ENCODE measurements at places on chromosomes 7 and 10. TPM values are rescaled to one million over a fixed set of nuclear protein-coding genes. Genes with fewer than 3 reads are reported as not detected.

- DNase-seq: no peak
Observed at GRCh38 chr7:139871820-139872219, 42.8 kb downstream of the TBXAS1 start.

DNA sequence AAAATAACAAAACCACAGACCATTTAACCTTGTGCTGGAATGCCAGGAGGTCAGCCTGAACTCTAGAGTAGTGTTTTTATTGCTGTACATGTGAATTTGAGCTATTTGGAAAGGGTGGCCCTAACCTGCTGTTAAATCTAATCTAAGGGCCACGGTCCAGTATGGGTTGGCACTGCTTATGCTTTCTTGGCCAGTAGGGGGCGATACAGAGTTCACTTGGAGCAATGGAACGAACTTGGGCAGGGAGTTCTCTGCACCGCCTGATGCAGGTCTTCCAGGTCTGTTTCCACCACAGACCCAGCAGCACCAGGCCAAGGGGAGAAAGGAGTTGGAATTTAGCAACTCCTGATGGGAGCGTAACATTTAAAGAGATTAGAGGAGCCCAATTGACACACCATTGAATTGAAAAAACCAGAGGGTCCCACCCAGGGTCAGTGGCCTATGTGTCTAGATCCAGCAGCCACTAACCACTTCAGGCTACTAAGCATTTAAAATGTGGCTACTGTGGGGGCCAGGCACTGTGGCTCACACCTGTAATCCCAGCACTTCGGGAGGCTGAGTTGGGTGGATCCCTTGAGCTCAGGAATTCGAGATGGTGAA is 75.7 kb upstream of the EFCAB10 start:
- no peak for DNase-seq

The EBLN1 gene
- not detected for total RNA-seq

DNA sequence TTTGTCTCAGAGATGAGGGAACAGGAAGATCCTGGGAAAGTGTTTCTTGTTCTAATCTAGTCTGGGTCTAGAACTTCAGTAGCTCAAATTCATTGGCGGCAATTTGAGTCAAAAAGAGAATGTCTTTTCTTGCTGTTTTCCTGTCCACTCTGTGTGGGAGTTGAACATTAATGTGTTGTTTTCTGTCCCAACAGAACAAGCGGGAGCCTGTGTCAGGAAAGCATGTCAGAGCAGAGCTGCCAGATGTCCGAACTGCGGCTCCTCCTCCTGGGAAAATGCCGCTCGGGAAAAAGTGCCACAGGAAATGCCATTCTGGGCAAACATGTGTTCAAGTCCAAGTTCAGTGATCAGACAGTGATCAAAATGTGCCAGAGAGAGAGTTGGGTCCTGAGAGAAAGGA is 16.0 kb downstream of the GIMAP8 start:
- no peak for DNase-seq

DNA sequence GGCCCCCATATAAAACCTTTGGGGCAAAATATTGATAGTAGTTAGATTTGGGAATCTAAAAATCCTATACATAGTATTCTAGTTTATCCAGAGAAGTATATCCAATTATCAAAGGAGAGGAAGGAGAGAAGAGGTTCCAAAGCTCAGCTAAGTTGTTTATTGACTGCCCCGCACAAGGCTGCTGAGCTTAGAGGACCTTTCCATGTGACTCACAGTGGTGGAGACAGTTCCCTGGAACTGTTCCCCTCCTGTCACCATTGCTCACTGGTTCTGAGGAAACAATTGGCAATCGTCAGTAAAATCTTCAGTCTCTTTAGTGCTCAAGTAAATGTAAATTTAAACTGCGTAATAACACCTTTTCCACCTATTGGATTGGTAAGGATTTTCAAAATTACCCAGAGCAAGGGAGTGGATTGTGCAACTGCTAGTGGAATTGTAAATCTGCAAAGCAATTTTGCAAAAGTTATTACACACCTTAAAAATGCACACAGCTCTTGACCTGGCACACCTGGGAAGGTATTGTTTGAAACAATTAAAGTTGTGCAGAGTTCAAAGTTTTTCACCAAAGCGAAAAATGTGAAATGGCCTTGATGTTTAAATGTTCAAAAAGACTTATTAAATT is 63.1 kb downstream of the EEPD1 start:
- no peak for DNase-seq

- peak; percentile 64 for DNase-seq
Observed at GRCh38 chr10:110163192-110163773, 44.1 kb upstream of the MXI1 start.

DNA sequence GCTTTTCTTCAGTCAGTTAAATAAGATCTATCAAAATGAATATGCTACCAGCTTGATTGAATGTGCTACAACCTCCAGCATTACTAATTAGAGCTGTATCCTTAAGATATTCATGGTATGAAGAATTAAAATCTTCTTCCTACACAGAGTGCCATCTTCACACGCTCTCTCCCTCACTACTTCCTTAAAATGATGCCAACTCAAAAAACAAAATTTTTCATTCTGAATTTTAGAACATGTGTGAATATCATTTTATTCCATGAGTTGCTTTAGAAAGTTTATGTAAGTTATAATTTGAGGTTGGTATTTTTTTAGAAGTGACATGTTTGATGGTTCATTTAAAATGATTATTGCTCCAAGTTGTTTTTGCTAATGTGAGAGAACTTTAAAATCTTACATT is 407.5 kb upstream of the CELF2 start:
- no peak for DNase-seq

- DNase-seq: no peak
Observed at GRCh38 chr10:127186813-127187212, 9.6 kb downstream of the INSYN2A start.

The WDR11 gene
- 53.1 TPM for total RNA-seq
